Neuronal stem cell (in vitro differentiated cells): ENCODE measurements at places on chromosomes 7 and 10.
A peak's percentile ranks its signal among the peaks of the same experiment; 100 is the strongest.

GRCh38 chr10:65611592-65611991 is 1314.2 kb upstream of the LRRTM3 start:
- DNase-seq, result no peak

DNA sequence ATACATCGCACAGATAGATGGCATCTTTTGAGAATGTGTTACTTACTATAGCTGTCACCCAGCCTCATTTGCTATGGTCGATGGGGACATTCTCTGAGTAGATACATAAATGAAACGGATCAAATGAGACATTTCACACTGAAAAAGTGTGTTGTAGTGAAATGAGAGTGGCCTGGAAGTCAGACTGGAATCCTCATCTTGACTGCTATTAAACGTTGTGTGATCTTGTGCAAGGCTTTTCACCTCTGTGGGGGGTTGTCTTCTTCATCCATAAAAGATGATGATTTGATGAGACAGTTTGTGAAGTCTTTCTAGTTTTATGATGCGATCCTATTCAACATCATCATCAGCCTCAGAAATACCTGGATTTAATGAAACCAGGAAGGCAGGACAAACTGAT is 155.4 kb upstream of the MYO3A start:
- DNase-seq, result no peak

DNA sequence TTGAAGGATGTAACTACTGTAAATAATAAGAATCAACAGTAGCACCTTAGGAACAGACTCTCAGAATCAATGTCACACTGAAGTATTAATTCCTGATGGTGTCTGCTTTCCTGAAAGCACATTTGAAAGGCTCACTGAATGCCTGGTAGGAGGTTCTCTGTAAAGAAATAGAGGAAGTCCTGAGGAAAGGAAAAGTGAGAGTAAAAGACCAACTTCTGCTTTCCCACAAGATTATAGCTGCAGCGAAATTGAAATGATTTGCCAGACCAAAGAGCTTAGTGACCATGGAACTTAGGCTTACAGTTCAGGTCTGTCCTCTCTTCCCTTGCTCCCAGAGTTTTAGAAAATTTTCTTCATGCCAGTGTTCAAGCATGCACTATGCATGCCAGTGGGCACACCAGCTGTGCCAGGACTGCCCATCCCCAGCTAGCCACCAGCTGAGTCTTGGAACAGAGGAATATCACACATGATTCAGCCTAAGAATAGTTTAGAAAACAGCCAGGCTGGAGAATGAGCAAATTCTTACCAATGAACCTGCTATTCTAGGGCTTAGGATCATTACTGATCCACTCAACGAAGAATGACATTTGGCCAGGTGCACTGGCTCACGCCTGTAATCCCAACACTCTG is 123.2 kb downstream of the HERPUD2 start:
- DNase-seq, result no peak

DNA sequence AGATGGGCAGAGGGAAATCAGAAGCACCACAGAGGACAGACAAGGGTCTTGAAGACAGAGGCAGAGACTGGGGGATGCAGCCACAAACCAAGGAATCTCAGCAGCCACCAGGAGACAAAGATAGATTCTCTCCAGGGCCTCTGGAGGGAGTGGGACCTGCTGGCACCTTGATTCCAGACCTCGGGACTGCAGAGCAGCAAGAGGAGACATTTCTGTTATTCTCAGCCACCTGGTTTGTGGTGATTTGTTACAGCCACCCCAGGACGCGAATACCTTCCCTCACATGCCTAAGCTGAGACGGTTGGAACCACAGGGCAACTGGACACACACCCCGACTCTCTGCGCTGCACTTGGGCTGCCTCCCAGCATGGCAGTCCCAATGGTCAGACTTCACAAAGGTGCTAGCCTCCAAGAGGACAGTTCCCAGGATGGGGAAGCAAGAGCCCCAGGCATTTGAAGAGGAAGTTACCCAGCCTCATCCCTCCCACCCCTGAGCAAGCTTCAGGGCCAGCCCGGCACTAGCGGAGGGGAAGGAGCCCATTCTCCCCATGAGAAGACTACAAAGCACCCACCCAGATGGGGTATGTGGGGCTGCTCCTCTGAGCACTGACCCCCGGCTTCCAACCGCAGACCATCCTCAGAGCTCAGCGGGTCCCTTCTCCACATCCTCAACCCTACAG is 104.6 kb upstream of the INSIG1 start:
- no peak for DNase-seq

DNA sequence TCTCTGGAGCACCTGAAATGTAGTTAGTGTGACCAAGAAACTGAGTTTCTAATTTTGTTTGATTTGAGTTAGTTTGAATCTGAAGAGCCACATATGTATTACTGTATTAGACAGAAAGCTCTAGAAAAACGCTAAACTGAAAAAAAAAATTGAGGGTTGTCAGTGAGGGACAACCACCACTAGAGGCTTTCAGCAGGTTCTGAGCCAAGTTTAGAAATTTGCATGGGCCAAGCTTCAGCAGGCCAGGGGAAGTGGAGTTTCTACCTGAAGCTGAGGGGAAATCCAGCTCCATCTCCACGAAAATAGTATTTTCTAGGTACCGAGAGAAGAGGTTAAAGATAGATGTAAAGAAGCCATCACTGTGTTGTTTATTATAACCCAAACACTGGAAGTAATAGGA is 77.9 kb upstream of the PLXNA4 start:
- DNase-seq, result no peak

GRCh38 chr10:125377368-125377767 is 217.0 kb upstream of the CTBP2 start:
- no peak for DNase-seq

DNA sequence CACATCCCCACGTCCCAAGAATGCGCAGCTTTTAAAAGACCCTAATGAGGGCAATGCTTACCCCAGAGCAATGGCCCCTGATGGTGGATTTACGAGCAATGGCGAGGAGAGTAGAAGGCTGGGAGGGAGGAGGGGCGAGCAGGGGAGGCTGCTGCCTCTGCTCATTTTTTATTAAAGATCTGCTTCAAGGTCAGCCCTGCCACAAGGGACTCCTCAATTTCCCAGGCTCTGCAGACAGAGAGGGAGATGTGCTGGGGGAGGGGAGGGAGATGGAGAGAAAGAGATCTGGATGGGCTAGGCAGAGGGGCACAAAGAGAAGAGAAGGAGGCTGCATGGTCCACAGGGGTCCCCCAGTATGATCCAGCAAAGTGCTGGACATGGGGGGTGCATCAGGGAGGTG is 7.8 kb upstream of the SRRM3 start:
- DNase-seq, result no peak

DNA sequence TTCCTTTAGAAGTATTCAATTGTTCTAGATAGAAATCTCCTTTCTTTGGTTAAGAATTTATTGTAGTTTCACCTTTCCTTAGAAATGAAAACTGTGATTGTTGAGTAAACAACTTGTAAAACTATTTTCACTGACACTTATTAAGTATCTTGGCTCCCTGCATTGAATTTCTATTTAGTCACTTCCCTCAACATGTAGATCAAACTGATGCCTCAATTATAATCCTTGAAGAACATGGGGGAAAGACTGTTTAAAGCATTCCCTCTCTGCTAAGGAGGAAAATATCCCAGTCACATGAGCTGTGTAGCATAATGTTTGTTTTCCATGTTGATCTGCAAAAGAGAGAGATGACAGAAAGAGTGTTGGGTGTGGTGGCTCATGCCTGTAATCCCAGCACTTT is 99.7 kb downstream of the PDE1C start:
- DNase-seq, result no peak

- no peak for DNase-seq
Measured at GRCh38 chr10:55330486-55330885, 529.5 kb upstream of the PCDH15 start.

GRCh38 chr10:34967335-34967880 is 122.7 kb downstream of the CUL2 start:
- DNase-seq, result no peak

- DNase-seq, result no peak
Measured at GRCh38 chr7:108836256-108836655, 266.6 kb downstream of the DNAJB9 start.

DNA sequence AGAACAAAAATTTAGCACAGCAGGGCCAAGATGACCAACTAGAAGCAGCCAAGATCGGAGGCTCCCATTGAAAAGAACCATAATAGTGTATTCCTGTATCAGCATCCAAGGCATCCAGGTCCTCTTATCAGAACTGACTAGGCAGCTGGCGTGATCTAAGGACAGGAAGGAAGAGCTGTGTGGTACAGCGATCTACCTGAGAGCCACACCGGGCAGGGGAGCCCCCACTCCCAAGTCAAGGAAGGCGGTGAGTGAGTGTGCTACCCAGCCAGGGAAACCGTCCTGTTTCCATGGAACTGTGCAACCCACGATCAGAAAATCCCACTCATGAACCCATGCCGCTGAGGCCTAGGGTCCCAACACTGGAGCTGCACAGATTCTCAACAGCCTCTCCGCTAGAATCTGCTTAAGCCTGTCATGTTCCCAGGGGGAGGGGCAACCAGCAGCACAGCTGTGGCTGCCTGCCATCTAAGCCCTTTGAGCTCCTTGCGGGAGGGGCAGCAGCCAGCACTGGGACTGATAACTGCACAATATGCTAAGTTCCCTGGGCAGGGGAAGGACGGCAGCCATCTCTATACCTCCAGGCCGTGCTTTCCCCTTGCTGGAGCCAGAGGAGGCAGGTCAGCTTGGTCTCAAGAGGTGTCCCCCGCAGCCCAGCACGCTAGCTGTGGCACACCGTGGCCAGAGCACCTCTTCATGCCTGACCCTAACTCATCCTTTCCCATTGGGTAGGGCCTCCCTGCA is 213.0 kb upstream of the SMIM30 start:
- DNase-seq, result peak; percentile 26

GRCh38 chr7:101285171-101285570 is 36.4 kb downstream of the IFT22 start:
- DNase-seq, result no peak

DNA sequence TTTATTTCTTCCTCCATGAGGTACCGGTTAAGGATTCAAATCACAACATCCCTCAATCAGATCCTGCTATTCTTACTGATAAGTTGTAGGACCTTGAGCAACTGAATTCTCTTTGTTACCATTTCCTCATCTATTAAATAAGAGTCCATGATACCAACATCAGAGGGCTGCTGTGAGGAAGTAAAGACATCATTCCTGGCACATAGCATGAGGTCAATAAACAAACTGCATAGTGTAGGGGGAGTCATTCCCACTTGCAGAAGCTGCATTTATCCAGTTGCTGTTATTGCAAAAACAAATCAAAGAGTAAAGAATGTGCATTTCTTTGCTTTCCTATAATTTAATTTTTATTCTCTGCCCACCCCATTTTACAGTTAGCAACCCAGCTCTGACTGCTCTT is 36.8 kb downstream of the LDB3 start:
- DNase-seq, result no peak

DNA sequence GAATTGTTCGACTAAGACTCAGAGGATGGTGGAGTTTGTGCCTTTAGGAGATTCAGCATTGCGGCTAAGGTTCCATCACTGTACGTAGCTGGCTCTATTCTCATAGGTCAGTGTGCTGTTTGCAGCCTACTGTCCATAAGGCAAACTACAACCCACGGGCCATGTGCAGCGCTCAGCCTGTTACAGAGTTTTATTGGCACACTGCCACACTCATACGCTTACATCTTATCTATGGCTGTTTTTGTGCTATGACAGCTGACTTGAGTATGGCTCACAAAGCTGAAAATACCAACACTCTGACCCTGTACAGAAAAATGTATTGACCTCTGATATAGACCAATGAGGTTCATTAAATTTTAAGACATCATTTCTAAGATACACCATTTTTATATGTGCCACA is 114.5 kb downstream of the ARID5B start:
- DNase-seq, result no peak

GRCh38 chr10:69969977-69970376 is 82.7 kb upstream of the MACROH2A2 start:
- DNase-seq, result no peak

DNA sequence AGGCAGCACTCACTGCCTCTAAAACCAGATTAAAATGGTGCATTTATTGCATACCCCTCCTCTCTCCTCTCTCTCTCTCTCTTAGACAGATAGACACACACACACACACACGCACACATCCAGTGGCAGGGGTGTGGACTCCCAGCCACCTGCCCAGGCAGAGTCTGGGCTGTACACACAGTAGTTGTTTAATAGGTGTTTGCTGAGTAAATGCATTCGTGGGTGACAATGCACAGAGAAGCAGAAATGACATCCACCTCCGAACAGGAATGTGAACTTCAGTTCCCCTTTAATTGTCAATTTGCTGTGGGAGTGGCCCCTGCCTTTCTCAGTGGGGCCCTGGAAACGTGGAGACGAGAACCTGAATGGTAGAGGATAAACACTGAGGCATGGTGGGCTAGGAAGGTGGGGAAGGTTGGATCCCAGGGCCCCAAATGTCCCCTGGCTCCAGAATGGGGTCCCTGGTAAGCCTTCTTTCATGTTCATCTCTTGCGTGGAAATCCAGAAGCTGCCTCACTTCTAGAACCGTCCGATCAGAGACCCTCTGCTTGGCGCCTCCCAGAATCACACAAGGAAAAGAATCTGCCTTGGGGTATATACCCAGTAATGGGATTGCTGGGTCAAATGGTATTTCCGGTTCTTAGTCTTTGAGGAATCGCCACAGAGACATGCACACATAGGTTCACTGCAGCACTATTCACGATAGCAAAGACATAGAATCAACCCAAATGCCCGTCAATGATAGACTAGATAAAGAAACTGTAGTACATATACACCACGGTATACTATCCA is 58.5 kb upstream of the ECHDC3 start:
- no peak for DNase-seq

- DNase-seq, result peak; percentile 61
Measured at GRCh38 chr10:109934958-109935793, 11.9 kb upstream of the XPNPEP1 start.

GRCh38 chr7:135434047-135434446 is 75.9 kb downstream of the CNOT4 start:
- DNase-seq, result no peak

GRCh38 chr10:80421707-80422536 is 13.6 kb downstream of the PRXL2A start:
- DNase-seq, result no peak

- no peak for DNase-seq
Measured at GRCh38 chr10:83673316-83673715, 466.0 kb upstream of the GHITM start.

- DNase-seq, result no peak
Measured at GRCh38 chr7:94303695-94304094, 91.0 kb upstream of the COL1A2 start.

DNA sequence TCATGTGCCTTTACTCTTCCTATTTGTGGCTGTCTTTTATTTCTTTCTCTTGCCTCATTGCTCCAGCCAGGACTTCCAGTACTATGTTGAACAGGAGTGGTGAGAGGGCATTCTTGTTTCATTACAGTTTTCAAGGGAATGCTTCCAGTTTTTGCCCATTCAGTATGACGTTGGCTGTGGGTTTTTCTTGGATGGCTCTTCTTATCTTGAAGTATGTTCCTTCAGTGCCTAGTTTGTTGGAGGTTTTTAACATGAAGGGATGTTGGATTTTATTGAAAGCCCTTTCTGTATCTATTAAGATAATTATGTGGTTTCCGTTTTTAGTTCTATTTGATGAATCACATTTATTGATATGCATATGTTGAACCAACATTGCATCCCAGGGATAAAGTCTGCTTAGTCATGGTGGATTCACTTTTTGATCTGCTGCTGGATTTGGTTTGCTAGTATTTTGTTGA is 96.8 kb downstream of the GLCCI1 start:
- no peak for DNase-seq
